ENCODE measurements at places on chromosomes 5 and 9.

GRCh38 chr5:51159164-51159563 is 224.1 kb upstream of the ISL1 start:
- no peak for DNase-seq

DNA sequence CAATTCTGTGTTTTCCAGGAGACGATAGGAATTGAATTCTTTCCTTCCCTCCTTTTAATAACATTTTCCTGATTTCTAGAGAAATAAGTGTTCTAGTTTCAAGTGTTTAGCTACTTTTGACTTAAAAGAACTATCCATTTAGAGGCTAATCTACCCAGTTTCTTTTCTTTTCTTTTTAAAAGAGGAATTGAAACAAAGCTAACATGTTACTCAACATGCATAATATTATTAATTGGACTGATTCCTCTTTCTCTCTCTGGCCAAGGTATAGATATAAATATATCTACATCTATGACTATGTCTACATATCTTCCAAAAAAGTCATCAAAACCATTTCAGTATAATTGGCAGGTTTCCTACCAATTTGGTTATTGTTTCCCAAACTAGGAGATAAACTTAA is 309.8 kb downstream of the TRPM3 start:
- DNase-seq = no peak

- no peak for DNase-seq
Measured at GRCh38 chr5:30736669-30737068, 456.8 kb upstream of the CDH6 start.

DNA sequence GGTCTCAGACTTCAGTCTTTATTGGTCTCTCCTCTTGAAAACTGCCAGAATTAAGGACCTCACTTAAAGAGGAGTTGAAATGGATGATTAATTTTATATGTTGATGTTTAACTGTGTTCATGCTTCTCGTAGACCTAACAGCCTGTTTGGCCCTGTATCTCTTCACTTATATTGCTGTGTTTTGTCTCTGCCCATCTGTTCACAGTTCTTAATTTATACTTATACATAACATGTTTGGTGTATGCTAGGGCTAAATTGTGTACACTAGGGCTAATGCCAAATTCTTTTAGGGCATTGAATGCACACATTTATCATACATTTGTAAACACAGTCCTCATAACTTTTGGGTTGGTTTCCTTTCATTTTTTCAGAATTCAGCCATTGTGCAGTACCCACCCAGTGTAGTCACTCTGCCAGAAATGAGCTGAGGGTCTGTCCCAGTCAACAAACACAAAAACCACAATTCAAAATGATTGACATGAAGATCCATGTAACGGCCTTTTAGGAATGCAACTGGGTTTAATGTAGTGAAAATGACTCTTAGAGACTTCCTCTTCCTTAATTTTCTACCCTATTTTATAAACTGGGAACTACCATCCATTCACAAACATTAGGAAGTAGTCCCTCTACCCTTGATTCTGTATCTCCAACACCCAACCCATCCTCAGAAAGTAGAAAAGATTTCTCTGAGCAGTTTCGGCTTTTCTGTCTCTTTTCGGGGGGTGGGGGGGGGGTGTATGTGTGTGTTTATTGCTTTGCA is 668.8 kb upstream of the KLF4 start:
- DNase-seq = no peak

DNA sequence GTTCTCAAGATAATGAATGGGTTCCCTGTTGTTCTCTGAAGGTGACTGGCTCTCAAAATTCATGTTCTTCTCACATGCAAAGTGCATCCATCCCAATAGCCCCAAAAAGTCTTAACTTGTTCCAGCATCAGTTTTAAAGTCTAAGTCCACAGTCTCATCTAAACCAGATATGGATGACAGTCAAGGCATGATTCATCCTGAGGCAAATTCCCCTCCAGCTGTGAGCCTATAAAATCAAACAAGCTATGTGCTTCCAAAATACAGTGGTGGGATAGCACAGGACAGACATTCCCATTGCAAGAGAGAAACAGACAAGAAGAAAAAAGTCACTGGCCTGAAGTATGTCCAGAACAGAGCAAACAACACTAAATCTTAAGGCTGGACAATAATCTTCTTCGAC is 25.4 kb downstream of the FBXO10 start:
- DNase-seq = no peak

GRCh38 chr5:17257705-17258273 is 40.4 kb downstream of the BASP1 start:
- no peak for DNase-seq

- DNase-seq = no peak
Measured at GRCh38 chr9:78280982-78281668, 15.8 kb upstream of the PSAT1 start.

DNA sequence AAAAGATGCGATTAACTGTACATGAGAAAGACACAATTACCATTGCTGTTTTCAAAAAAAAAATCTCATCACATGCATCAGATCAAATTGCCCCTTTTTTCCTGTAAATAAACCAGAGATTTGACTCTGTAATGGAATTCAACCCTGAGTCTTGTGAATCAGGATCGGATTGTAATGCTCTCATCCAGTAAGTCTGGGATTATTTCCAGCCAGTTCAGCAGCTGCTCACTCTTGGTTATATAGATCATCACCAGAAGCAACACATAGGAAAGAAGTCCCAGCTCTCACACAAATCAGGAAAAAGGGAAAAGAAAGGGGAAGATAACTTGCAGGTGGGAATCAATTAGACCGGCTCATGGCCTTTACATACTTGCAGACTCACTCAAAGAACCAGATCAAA is 97.8 kb upstream of the SPOCK1 start:
- no peak for DNase-seq

DNA sequence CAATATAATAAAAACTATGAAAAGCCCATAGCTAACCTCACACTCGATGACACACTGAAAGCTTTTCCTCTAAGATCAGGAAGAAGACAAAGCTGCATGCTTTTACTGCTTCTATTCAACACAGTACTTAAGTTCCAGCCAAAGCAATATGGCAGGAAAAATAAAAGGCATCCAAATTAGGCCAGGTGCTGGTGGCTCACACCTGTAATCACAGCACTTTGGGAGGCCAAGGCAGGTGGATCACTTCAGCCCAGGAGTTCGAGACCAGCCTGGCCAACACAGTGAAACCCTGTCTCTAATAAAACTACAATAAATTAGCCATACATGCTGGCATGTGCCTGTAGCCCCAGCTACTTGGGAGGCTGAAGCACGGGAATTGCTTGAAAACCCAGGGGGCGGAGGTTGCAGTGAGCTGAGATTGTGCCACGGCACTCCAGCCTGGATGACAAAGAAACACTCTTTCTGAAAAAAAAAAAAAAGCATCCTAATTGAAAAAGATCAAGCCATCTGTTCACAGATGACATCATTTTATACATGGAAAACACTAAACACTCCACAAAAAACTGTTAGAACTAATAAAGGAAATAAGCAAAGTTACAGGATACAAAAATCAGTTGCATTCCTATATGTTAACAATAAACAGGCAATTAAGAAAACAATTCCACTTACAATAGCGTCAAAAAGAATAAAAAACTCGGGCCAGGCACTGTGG is 17.9 kb downstream of the ZFR start:
- DNase-seq = no peak

DNA sequence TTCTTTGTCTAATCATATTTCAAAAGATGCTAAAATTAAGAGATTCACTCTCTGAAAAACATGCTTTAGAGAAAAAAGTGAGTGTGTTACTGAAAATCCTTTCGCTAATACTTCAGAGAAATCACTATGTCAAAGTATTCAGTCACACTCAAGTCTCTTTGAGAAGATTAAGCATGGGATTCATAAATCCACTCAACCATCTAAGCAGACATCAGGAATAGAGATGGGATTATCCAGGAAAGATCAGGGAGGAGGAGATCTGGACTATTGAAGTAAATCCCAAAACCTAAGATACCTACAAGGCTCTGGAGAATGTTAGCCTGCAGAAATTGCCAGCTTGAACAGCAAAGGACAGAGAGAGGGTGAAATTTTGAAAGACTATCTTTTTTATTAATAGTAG is 317.2 kb upstream of the ACO1 start:
- DNase-seq = no peak

- DNase-seq = no peak
Measured at GRCh38 chr5:20113031-20113715, 125.2 kb upstream of the CDH18 start.

DNA sequence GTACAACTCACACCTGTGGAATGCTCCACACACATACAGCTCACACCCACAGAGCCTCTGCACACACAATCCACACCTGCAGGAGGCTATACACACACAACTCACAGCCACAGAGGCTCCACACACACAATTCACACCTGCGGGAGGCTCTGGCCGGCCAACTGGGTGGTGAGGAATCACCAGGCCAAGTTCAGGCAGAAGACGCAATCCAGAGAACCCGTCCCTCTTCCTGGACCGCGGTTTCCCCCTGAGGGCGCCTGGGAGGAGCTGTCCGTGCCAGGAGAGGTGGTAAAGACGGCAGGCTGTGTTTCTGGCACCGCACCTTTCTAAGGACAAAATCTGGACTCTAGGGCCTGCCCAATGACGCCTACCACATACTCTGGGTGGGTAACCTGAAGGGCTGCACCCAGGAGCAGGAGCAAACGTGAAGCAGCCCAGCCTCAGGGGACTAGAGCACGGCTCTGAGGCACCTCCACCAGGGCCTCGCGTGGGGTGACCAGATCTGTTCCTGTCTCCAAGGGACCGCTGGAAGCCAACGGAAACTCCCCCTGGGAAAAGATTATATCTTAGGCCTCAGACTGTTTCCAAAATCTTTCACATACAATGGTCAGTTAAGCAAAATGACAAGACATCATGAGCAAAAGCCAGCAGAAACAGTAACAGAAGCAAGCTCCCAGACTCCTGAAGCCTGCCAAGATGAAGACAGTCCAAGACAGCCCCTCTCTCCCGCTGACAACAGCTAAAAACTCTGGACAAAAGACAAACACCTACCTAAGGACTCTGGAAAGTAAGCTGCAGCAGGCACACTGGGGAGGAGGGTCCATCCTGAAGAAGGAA is 16.9 kb downstream of the CAMSAP1 start:
- no peak for DNase-seq

DNA sequence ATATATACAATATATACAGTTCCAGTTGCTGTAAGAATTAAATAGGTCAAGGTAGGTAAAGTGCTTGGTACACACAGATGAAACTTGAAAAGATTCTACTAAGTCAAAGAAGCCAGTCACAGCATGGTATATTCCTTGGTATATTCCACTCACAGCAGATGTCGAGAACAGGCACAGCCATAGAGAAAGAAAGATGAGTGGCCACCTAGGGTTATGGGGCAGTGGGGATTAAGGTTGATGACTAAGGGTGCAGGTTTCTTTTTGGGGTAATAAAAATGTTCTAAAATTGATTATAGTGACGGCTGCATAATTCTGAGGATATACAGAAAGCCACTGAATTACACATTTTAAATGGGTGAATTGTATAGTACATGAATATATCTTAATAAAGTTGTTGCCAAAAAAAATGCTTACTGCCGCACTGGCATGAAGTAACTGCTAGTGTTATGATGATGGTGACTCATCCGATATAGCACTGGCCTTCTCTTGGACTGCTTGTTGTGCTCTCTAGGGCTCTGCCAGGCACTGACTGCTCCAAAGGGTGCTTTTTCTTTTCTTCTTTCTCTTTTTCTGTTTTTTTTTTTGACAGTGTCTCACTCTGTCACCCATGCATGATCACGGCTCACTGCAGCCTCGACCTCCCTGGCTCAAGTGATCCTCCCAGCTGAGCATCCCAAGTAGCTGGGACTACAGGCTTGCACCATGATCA is 23.5 kb downstream of the TBC1D2 start:
- DNase-seq = no peak

GRCh38 chr9:12862611-12863410 is 88.0 kb downstream of the LURAP1L start:
- DNase-seq = no peak

- peak; percentile 56 for DNase-seq
Measured at GRCh38 chr9:36023260-36024048, 13.3 kb upstream of the RECK start.

DNA sequence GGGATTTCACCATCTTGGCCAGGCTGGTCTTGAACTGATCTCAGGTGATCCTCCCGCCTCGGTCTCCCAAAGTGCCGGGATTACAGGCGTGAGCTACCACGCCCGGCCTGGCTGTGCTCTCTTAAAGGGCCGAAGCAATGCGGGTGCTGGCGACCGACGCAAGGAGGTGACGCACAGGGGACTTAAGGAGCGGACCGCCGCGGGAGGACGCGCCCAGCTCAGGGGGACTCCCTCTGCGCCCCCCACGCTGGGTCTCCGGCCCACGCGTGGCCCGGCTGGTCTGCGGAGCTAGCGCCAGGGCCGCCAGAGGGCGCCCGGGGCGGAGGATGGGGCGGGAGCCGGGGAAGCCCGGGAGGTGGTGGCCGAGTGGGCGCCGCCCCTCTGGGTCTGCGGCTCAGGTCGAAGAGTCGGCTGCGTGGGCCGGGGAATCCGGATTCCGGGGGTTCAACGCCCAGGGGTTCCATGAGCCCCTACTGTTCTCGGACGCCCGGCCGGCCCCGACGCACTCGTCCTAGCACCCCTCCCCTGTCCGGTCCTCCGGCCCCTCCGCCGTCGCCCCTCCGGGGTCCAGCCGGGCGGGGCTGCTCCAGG is 502 bp upstream of the CERCAM start:
- peak; percentile 76 for DNase-seq

GRCh38 chr9:74503219-74503618 is 6.1 kb downstream of the RORB start:
- DNase-seq = no peak

- DNase-seq = no peak
Measured at GRCh38 chr5:130868186-130868840, 296.7 kb downstream of the HINT1 start.

DNA sequence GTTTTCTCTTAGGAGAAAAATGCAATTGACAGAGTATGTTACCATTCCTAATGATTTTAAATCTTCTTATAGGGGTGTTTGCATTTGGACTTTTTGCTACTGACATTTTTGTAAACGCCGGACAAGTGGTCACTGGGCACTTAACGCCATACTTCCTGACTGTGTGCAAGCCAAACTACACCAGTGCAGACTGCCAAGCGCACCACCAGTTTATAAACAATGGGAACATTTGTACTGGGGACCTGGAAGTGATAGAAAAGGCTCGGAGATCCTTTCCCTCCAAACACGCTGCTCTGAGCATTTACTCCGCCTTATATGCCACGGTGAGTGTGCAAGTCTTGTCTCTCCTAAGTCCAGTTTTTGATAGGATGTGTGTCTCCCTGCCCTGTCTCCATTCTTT is 75.7 kb downstream of the BAAT start:
- DNase-seq = no peak

- no peak for DNase-seq
Measured at GRCh38 chr5:159456261-159456660, 126.0 kb upstream of the IL12B start.

- DNase-seq = no peak
Measured at GRCh38 chr9:131113655-131114054, 11.7 kb upstream of the NUP214 start.

- DNase-seq = no peak
Measured at GRCh38 chr5:124599028-124599973, 147.1 kb downstream of the ZNF608 start.
